CD4-positive, alpha-beta T cell treated with Interleukin-15 for 1 hour (primary cell): ENCODE measurements at places on chromosomes 3 and 15.

DNA sequence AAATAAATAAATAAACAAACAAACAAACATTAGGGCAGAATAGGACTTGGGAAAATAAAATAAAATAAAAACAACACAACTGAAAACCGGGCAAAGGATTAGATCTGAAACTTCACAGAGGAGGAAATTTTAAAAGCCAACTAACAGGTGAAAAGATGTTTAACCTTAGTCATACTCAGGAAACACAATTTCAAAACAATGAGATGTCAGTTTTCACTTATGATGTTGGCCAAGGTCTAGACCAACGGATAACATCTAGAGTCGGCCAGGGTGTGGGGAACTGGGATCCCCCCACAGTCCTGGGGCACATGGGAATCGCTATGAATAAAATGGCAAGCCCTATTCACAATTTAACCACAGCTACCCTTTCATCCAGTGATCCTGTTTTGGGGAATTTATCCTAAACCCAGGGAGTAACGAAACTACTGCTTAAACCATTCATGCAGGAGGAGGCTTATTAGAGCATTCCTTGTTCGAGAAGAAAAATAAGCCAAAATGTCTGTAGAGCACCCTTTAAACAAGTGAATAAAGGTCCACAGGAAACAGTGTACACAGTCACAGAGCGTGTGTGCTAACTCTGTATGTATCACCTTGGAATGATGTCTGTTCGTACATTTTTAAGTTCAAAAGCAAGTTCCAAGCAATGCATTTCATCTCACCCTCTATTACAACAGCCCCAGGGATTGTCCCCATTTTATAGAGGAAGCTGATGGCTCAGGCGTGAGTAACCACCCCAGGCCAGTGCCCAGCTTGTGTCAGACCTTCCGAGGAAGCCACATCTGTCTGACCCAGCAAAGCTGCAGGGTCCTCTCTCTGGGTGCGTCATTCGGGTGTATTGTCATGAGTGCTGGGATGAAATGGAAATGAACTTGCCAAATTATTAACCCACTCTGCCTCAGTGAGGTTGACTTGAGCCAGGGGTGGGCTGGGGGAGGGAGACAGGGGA is 6.3 kb upstream of the ANPEP start:
- DNase-seq, result peak; percentile 81

DNA sequence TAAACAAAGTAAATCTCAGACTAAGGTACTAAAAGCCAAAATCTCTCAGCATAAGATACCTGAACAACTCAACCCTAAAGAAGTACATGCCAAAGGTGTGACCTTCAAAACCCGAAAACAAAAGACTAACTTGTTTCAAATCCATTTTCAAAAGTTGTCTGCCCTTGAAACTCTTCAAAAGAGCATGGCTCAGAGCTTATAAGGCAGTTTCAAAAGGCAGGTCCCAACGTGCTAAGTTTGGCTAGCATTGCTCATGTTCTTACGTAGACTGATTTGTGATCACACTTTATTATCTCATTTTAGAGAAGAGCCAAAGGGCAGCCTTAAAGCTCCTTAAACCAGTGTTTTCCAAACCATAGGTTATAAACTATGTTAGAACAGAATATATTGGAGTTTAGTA is 112.2 kb downstream of the FEZF2 start:
- DNase-seq, result no peak

DNA sequence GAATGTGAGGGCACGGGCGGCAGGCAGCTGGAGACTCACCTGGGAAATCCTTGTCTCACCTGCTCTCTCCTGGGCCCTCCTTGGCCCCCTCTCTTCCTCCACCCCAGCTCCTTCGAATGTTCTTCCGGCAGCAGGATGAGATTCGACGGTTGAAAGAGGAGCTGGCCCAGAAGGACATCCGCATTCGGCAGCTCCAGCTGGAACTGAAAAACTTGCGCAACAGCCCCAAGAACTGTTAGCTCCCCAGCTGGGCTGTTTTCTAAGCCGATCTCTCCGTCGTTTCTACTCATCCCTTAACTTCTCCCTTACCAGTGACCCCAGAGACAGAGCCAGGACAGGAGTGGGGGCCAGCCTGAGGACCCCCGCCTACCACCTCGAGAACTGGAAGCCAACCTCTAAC is 95.0 kb downstream of the ANP32A start:
- peak; percentile 23 for DNase-seq

DNA sequence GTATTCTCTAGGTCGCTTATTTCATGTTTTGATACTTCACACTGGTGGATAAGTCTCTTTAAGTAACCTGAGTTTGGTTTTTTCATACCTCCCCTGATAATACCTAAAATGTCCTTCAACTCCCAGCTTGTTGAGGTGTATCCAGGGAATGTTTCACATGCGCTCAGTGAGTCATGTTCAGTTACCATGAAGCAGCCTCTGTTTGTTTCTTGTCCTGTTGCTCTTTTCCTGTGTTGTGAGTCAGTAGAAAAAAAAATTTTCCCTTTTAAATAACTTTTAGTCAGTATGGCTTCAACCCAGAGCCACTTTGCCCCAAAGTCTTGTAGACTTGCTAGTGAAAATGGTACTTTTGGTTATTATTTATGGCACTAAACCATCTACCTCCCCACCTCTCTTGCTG is 278.4 kb upstream of the ZPLD1 start:
- no peak for DNase-seq

GRCh38 chr15:54854667-54855066 is 342.1 kb downstream of the RSL24D1 start:
- DNase-seq, result no peak

DNA sequence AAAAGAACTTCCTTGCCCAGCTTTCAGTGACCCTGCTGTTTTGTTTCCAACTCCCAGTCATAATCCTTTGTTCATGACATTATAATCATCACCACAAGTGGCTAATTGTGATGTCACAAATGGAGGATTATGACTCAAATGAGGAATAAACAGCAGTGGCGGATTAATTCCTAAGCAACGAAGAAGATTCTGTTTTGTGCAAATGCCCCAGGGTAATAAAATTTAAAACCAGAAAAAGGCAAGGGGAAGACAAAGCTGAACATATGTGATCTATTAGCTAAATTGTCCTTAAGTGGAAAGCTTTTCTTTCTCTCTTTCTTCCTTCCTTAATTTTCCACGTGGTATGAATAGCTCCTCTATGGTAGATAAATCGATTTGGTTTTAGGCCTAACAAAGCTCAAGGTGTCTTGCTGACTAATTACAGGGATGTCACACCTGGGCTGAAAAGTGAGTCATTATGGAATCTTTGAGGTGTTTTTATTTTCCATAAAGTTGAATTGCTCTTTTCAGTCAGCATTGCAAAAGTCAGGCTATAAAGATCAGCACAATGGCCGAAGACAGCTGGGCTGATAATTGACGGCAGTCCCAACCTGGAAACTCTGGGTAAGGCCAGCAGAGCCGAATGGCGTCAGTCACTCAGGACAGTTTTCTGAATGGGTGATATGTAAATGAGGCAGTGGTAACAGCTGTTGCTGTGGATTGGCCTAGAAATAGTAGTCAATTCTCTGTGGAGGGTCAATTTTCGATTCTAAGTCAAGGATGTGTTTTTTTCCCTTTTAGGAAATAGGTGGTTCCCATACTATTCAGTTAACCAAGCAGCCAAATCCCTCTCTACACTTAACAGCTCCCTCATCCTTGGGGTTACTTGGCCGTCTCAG is 121.5 kb downstream of the PTPRG start:
- no peak for DNase-seq

- DNase-seq, result peak; percentile 81
Measured at GRCh38 chr3:192892981-192893700, 24.5 kb downstream of the MB21D2 start.

- no peak for DNase-seq
Measured at GRCh38 chr15:89054873-89055272, 33.4 kb upstream of the ABHD2 start.

- no peak for DNase-seq
Measured at GRCh38 chr3:168029705-168030104, 66.0 kb downstream of the GOLIM4 start.
